Breast epithelium (tissue), 4 donors: ENCODE measurements at places on chromosomes 11 and 22. TPM values are rescaled to one million over a fixed set of nuclear protein-coding genes. Genes with fewer than 3 reads are reported as not detected.
A peak's percentile ranks its signal among the peaks of the same experiment; 100 is the strongest.

GRCh38 chr11:64340671-64341335, 799 bp downstream of the CCDC88B start:
- no peak for DNase-seq

DNA sequence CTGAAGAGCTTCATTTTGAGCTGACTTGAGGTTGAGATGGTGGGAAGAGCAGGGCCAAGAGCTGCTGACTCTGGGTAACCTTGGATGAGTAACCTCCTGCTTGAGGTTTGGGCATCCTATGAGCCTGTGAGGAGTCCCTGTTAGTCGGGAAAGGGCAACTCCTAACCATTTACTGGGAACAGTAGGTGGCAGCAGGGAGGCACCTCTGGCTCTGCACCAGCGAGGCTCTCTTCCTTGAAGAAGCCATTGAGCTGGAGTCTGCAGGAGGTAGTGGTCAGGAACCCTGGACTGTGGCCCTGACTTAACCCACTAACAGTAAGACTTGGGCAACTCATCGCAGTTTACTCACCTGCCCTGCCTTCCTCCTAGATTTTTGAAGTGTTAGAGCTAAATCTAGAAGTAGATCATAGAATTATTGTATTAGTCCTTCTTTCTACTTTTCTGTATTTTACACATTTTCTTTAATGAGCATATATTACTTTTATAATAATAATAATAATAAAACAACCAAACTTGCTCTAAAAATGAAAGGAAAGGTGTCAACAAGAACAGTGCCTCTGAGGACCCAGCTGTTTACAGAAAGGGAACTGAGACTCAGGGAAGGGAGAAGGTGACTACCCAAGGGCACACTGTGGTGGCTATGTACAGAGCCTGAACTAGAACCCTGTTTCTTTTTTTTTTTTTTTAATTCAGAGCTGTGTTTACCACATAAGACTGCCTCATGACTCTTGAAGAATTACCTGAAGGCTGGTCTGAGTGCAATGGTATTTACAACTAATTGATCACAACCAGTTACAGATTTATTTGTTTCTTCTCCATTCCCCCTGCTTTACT, 47.5 kb downstream of the MEI1 start:
- DNase-seq: peak; percentile 52

The SLC6A5 gene
- not detected for total RNA-seq

GRCh38 chr11:75950141-75950540, 135.1 kb downstream of the UVRAG start:
- no peak for DNase-seq

GRCh38 chr11:123430721-123431497, 840 bp downstream of the GRAMD1B start:
- DNase-seq: no peak

The HEPACAM gene
- 2.3 TPM for total RNA-seq

The SERPING1 gene
- total RNA-seq: 479 TPM

DNA sequence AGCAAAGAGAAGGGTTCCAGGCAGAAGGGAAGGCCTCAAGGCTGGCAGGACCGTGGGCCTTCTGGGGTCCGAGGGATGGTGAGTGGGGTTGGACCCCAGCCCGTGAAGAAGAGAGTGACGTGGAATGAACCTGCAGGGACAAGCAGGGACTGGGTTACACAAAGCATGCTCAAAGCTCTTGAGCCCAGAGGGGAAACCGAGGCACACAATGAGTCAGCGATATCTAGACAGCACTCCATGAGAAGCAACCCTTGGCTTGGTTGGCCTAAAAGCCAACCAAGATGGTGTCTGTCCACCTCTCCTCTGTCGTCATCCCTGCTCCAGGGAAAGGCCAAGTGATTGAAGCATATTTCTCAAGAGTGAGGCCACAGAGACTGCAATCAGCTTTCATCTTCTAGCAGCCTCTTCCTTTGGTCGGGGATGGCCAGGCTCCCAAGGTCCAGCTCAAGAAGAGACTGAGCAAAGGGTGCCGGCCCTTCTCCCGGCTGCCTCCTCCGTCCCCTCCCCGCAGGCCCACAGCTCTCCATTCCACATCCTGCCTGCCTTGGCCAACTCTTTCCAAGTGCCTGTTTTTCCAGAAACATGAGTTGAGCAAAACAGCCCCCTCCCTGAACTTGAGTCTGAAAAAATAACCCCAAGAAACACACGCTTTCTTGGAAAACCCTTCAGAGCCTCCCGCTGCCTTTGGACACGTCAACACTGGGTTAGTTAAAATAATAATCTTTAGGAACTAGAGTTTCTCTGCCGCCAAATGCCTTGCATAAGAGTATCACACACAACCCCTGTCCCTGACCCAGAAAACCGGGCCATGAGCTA, 556.6 kb downstream of the MIAT start:
- DNase-seq: no peak

GRCh38 chr11:10498426-10499250, 42.3 kb downstream of the RNF141 start:
- DNase-seq: no peak

The VWCE gene
- 2.6 TPM for total RNA-seq

The BIRC3 gene
- 10.8 TPM for total RNA-seq

DNA sequence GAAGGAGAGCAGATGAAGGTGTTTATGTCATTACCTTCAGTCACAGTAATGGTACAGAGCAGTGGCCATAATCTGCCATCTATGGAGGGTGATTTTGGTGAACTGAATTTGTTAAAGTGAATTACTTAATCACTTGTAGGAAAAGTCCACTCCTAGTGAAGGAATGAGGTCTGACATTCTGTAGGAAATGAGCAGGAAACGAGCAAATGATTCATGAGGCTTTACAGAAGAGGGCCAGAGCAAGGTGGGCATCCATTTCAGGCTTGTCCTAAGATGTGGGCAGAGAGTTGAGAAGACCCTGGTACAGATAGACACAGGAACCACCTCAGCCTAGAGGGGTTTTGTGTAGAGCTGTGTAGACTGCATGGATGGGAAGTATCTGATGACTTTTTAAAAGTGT, 6.0 kb upstream of the SGSM3 start:
- no peak for DNase-seq

The RAB36 gene
- total RNA-seq: 1.3 TPM

DNA sequence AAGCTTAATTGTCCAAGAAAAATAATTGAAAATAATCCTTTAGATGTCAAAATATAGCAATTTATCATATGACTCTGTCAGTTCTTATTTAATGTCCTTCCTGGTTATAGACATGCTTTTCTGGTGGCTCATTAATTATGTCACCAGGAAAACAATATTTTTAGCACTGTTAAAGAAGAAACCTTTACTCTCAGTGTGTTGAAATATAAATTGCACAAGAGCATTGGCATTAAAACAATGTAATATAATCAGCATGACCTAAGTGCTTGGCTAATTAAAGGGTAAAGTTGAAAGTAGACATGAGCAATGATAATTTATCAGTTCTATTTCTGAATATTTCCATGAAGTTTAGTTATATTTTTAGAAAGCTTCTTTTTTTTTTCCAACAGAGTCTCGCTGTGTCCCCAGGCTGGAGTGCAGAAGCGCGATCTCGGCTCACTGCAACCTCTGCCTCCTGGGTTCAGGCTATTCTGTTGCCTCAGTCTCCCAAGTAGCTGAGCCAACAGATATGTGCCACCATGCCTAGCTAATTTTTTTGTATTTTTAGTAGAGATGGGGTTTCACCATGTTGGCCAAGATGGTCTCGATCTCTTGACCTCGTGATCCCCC, 232.3 kb downstream of the JRKL start:
- no peak for DNase-seq

The CCDC157 gene
- total RNA-seq: 7.5 TPM

DNA sequence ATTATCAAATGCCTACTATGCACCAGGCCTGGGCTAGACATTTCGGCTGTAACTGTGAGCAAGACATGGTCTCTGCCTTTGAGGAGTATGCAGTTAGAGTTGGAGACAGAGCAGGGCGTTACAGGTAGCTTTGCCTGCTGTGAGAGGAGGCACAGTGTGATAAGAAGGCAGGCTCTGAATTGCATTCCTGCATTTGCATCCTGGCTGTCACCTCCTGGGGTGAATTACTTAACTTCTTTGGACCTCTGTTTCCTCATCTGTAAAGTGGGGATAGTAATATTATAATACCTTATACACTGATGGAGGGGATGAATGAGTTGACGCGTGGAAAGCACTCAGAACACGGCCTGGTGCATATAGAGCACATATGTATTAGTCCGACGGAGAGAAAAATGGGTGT, 118.1 kb upstream of the ARHGAP20 start:
- DNase-seq: no peak

- no peak for DNase-seq
These were observed 7.1 kb upstream of the FLI1 start for GRCh38 chr11:128686745-128687177.

The PRODH gene
- 4.6 TPM for total RNA-seq

DNA sequence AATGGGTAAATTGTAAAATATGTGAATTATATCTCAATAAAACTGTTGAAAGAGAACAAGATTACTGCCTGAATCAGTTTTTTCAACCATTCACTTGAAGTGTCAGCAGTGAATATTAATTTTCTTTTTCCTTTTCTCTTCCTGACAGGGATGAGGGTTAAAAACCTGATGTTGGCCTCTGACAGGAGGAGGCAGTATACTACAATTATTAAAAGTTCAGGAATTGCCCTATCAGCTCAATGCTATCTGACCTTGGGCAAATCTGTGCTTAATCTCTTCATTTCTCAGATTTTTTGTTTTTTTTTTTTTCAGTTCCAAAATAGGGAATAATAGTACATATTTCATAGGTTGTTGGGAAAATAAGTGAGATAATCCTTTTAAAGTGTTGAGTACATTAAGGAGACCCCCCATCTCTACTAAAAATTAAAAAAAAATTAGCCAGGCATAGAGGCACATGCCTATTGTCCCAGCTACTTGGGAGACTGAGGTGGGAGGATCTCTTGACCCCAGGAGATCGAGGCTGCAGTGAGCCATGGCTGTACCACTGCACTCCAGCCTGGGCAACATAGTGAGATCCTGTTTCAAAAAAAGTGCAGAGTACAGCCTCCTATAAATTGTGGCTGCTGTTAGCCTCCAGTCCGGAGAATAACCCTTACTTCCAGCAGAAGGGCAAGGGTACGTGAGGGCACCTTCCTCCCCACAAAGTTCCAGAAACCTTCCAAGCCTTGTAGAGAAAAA, 48.8 kb downstream of the TRIM44 start:
- DNase-seq: no peak

The MPEG1 gene
- 65.4 TPM for total RNA-seq

The SIDT2 gene
- total RNA-seq: 45.2 TPM

DNA sequence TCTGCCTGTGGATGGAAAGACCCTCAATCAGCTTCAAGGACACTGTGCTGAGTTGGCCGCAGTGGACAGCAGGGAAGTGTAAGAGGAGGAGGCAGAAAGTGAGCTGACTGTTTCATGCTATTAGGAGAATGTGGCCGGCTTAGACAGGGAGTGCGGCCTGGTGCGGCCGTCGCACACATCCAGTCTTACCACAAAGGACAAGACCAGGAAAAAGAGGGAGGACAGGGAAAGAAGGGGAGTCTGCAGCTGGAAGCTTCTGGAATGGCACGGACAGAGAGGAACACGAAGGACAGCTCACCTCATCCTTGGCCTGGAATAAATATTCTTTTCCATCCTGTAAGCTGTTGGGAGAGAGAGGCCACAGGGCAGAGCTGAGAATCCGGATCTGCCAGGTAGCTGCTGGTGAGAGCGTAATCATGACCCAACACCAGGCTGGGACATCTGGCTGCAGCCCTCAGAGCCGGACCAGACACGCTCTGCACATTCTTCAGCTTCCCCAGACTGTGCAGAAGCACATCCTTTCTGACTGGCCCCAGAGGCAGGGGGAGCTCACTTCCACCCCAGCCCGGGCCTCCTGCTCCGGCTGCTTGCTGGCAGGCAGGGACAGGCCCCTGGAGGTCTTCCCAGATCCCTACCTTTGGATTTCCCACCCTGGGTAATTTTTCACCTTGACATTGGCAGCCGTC, 8.6 kb upstream of the RBM4B start:
- peak; percentile 85 for DNase-seq

The RASSF10 gene
- 3.9 TPM for total RNA-seq

The GDPD4 gene
- not detected for total RNA-seq

DNA sequence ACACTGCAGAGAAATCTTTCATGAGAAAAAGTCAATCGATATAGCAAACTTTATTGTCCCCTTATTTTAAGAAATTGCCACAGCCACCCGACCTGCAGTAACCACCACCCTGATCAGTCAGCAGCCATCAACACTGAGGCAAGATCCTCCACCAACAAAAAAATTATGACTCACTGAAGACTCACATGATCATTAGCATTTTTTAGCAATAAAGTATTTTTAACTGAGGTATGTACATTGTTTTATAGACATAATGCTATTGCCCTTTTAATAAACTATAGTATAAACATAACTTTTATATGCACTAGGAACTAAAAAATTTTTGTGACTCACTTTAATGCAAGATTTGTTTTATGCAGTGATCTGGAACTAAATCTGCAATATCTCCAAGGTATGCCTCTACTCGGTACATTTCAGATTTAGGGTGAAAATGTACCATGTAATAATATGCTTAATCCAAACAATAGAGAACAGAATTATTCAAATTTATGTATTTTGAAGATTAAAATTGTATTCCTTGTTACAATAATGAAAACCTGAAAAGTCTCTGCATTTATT, 79.2 kb upstream of the CEP126 start:
- DNase-seq: no peak

- DNase-seq: no peak
These were observed 1.1 kb downstream of the RGL4 start for GRCh38 chr22:23691748-23692423.

- DNase-seq: no peak
These were observed 72.9 kb downstream of the DSCAML1 start for GRCh38 chr11:117724104-117724503.

The OR5A1 gene
- total RNA-seq: not detected

- DNase-seq: no peak
These were observed 121.2 kb upstream of the TIMP3 start for GRCh38 chr22:32680277-32680676.

GRCh38 chr22:30234786-30235470, 11.6 kb downstream of the LIF start:
- DNase-seq: no peak

GRCh38 chr11:128135451-128135850, 451.9 kb downstream of the ETS1 start:
- no peak for DNase-seq

- peak; percentile 44 for DNase-seq
These were observed 24.2 kb upstream of the MUC5B start for GRCh38 chr11:1198561-1199240.

The P2RY6 gene
- total RNA-seq: 3.4 TPM

DNA sequence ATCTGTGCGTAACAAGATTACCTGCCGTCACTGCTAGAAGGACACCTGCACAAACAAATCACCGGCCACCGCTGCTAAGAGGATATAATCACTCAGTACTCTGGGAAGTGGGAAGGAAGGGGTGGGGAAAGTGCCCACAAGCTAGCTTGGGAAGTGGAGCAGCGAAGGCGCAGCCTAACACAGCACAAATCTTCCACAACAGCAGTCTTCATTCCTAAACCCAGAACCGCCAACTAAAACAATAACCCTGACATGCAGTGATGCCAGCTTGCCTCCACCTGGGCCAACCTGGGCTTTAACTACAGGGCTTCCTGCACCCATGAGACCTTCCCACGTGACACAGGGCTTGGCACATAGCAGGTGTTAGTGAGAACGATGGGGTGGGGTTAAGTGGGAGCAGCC, 5.1 kb downstream of the DGCR2 start:
- no peak for DNase-seq

The TPCN2 gene
- 18.0 TPM for total RNA-seq
